Mesendoderm (in vitro differentiated cells): ENCODE measurements at places on chromosomes 5 and 9.

- no peak overlapping the region for H3K27ac ChIP-seq
- H3K4me1 ChIP-seq: no peaks in the 10 kb centered on the region
- H3K36me3 ChIP-seq: no peaks in the 10 kb centered on the region
- no peaks in the 10 kb centered on the region for H3K27me3 ChIP-seq
Measured at GRCh38 chr9:101635473-101635872, 40.7 kb upstream of the PPP3R2 start.

GRCh38 chr9:129486756-129487657 lies 133.9 kb downstream of the C9orf50 start:
- H3K27ac ChIP-seq: no peak overlapping the region
- H3K4me3 ChIP-seq: no peak overlapping the region
- no peaks in the 10 kb centered on the region for H3K36me3 ChIP-seq
- H3K4me1 ChIP-seq: peaks cover 18% of the 10 kb centered on the region
- H3K27me3 ChIP-seq: no peaks in the 10 kb centered on the region
- no peak for DNase-seq

DNA sequence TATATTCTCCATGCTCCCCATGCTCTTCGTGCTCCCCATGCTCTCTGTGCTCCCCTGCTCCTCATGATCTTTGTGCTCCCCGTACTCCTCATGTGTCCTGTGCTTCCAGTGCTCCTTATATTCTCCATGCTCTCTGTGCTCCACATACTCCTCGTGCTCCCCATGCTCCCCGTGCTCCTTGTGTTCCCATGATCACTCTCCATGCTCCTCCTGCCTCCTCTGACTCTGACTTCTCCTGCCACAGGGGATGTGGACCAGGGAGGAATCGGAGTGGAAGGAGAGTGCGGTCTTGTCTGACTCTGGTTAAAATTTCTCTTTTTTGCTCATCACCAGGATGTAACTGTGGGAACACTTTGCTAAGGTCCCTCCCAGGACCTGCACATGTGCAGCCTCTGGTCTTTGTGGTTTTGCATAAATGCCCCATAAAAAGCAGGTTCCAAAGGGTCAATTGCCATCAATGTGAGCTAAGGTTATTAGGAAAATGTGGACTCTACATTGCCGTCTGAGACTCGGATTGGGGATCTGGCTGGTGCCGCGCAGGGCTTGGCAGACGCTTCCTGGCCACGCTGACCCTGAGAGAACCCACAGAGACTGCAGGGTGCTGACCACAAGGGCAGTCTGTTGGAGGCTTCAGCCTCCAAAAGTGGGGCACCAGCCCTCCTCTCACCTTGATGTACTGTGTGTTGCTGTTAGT lies 52.5 kb downstream of the TRIP13 start:
- H3K27me3 ChIP-seq: no peaks in the 10 kb centered on the region
- no peaks in the 10 kb centered on the region for H3K4me1 ChIP-seq
- H3K27ac ChIP-seq: no peak overlapping the region
- no peak overlapping the region for H3K4me3 ChIP-seq
- H3K36me3 ChIP-seq: no peaks in the 10 kb centered on the region
- no peak for DNase-seq

- no peaks in the 10 kb centered on the region for H3K4me1 ChIP-seq
- DNase-seq: no peak
- no peak overlapping the region for H3K4me3 ChIP-seq
Measured at GRCh38 chr5:132782101-132782500, 5.1 kb upstream of the SEPTIN8 start.

GRCh38 chr9:93575796-93576257 lies 557 bp upstream of the PHF2 start:
- H3K4me3 ChIP-seq: peak overlapping the region; percentile 51
- peaks cover 5% of the 10 kb centered on the region for H3K4me1 ChIP-seq
- no peaks in the 10 kb centered on the region for H3K27me3 ChIP-seq
- no peaks in the 10 kb centered on the region for H3K36me3 ChIP-seq
- DNase-seq: peak; percentile 37

GRCh38 chr9:112278152-112278551 lies 55.3 kb downstream of the PTBP3 start:
- H3K27me3 ChIP-seq: no peaks in the 10 kb centered on the region
- no peaks in the 10 kb centered on the region for H3K4me1 ChIP-seq
- no peaks in the 10 kb centered on the region for H3K36me3 ChIP-seq
- H3K4me3 ChIP-seq: no peak overlapping the region

GRCh38 chr5:140240987-140241706 lies 61.8 kb downstream of the PFDN1 start:
- no peak overlapping the region for H3K4me3 ChIP-seq
- H3K36me3 ChIP-seq: no peaks in the 10 kb centered on the region
- no peaks in the 10 kb centered on the region for H3K27me3 ChIP-seq
- peaks cover 2% of the 10 kb centered on the region for H3K4me1 ChIP-seq
- DNase-seq: peak; percentile 91
- no peak overlapping the region for H3K27ac ChIP-seq

DNA sequence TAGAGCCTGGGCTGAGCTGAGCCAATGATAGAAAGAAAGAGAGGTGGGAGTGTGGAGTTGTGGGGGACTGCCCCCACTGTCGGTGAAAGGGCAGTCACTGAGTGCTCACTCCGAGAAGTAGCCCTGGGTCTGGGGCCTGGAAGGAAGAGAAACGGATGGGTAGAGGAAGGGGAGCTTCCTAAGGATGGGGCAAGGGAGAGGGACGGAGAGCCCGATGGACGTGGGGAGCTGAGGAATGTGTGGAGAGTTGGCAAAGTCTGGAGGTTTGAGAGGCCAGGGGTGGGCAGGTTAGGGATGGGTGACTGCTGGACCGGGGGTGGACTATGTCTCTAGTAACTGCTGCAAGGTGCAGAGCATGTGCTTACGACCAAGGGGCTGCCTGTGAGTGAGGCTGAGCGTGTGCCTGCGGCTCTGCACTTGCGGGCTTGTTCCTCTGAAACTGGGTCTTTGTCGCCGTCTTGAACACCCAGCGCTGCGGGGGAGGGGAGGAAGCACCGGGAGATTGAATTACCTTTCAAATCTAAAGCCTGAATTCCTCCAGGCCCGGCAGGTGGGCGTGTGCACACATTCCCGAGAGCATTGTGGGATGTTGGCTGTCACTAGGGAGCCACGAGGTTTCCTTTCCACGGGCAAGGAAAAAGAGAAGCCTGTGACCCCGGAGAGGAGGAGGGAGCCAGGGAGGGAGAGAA lies 76.4 kb upstream of the ARAP3 start:
- DNase-seq: peak; percentile 46
- peaks cover 6% of the 10 kb centered on the region for H3K27me3 ChIP-seq
- H3K27ac ChIP-seq: no peak overlapping the region
- H3K36me3 ChIP-seq: no peaks in the 10 kb centered on the region

GRCh38 chr9:112809351-112809848 lies 58.8 kb downstream of the SNX30 start:
- peaks cover 7% of the 10 kb centered on the region for H3K4me1 ChIP-seq
- no peak for DNase-seq
- H3K4me3 ChIP-seq: no peak overlapping the region
- H3K36me3 ChIP-seq: no peaks in the 10 kb centered on the region
- no peaks in the 10 kb centered on the region for H3K27me3 ChIP-seq
- H3K27ac ChIP-seq: no peak overlapping the region

DNA sequence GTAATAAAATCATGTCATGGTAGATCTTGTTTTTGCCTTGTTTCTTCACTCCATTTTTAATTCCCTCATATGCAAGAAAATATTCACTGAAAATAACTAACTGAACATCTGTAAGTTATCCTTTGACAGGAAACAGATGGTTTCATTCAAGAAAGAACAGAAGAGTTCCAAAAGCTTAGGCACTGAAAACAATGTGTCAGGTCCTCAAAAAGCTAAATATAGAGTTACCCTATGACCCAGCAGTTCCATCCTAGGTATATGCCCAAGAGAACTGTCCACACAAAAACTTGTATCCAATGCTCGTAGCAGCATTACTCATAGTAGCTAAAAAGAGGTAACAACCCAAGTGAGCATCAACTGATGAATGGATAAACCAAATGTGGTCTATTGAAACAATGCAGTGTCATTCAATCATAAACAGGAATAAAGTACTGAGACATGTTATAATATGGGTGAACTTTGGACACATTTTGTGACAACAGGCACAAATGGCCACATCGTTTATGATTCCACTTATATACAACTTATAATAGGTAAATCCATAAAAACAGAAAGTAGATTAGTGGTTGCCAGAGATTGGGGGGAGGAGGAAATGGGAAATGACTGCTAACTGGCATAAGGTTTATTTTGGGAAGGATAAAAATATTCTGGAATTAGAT lies 231.0 kb downstream of the FRMD3 start:
- H3K36me3 ChIP-seq: no peaks in the 10 kb centered on the region
- H3K4me3 ChIP-seq: no peak overlapping the region
- H3K27ac ChIP-seq: no peak overlapping the region
- H3K4me1 ChIP-seq: no peaks in the 10 kb centered on the region
- DNase-seq: no peak
- H3K27me3 ChIP-seq: no peaks in the 10 kb centered on the region

DNA sequence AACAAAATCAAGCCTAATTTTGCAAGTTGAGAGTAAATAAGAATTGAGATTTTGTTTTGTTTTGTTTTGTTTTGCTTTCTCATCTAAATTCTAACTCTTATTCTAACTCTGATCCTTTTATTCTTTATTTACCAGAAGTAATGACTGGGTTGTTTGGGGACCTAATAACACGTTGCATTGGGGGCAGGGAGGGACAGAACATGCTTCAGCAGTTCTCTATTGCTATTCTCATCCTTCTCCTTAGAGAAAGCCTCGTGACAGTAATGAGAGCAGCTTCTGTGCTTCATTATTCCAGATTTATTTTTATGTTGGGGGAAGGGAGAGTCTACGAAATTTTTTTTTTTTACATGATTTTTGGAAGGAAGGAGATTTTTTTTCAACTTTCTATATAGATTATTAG lies 21.1 kb downstream of the CPEB4 start:
- H3K4me3 ChIP-seq: no peak overlapping the region
- no peaks in the 10 kb centered on the region for H3K27me3 ChIP-seq
- H3K4me1 ChIP-seq: no peaks in the 10 kb centered on the region
- no peak for DNase-seq

DNA sequence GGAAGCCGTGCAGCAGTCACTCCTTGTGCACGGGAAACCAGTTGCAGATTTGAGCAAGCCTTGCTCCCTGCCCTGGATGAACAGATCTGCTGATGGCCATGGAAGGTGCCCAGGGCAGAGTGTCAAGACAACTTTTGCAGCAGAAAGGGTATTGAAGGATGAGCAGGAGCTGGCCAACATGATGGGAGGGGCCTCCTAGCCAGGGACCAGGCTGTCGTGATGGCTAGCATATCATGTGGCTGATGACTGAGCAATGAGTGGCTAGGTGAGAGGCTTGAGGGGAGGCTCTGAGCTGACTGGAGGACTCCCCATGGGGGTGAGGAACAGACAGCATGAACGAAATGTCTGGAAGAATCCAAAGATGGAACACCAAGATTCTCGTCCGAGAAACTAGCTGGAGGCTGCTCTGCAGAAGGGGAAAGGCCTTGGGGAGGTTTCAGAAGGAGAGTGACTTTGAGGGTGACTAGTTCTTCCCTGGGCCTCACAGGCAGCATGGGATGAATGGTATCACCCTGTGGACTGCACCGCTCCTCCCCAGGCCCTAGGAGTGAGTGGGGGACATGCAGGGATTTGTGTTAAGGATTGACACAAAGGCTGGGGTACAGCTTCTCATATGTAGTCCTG lies 18.5 kb downstream of the PPARGC1B start:
- H3K27me3 ChIP-seq: no peaks in the 10 kb centered on the region
- H3K36me3 ChIP-seq: no peaks in the 10 kb centered on the region
- no peaks in the 10 kb centered on the region for H3K4me1 ChIP-seq
- DNase-seq: no peak

GRCh38 chr9:103669296-103669695 lies 424.8 kb upstream of the SMC2 start:
- H3K27me3 ChIP-seq: no peaks in the 10 kb centered on the region
- no peaks in the 10 kb centered on the region for H3K4me1 ChIP-seq

- H3K36me3 ChIP-seq: no peaks in the 10 kb centered on the region
- no peak for DNase-seq
- H3K27me3 ChIP-seq: no peaks in the 10 kb centered on the region
Measured at GRCh38 chr5:174801798-174802197, 77.4 kb downstream of the MSX2 start.

GRCh38 chr5:72452515-72453245 lies 54.5 kb downstream of the ZNF366 start:
- H3K27me3 ChIP-seq: no peaks in the 10 kb centered on the region
- no peak overlapping the region for H3K4me3 ChIP-seq
- H3K27ac ChIP-seq: no peak overlapping the region
- peak; percentile 52 for DNase-seq
- H3K36me3 ChIP-seq: no peaks in the 10 kb centered on the region

DNA sequence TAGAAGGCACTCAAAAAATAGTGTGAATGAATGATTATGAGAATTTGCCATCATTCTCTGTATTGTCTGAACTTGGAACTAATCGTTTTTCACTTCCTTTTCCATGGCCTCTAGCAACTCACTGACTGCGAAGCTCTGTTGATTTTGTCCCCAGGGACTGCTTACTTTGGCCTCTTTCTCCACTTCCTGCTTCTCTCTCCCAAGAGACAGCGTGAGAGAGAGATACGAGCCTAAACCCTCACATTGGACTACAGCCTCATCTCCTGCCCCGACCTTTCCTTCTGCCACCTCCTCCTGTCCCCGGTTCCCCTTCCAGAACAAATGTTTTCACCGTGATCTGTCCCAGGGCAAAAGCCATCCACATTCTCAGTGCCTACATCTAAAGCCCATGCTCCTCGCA lies 300.8 kb upstream of the PANK3 start:
- no peak overlapping the region for H3K27ac ChIP-seq
- H3K27me3 ChIP-seq: no peaks in the 10 kb centered on the region
- H3K36me3 ChIP-seq: no peaks in the 10 kb centered on the region
- H3K4me3 ChIP-seq: no peak overlapping the region
- H3K4me1 ChIP-seq: no peaks in the 10 kb centered on the region
- DNase-seq: no peak

DNA sequence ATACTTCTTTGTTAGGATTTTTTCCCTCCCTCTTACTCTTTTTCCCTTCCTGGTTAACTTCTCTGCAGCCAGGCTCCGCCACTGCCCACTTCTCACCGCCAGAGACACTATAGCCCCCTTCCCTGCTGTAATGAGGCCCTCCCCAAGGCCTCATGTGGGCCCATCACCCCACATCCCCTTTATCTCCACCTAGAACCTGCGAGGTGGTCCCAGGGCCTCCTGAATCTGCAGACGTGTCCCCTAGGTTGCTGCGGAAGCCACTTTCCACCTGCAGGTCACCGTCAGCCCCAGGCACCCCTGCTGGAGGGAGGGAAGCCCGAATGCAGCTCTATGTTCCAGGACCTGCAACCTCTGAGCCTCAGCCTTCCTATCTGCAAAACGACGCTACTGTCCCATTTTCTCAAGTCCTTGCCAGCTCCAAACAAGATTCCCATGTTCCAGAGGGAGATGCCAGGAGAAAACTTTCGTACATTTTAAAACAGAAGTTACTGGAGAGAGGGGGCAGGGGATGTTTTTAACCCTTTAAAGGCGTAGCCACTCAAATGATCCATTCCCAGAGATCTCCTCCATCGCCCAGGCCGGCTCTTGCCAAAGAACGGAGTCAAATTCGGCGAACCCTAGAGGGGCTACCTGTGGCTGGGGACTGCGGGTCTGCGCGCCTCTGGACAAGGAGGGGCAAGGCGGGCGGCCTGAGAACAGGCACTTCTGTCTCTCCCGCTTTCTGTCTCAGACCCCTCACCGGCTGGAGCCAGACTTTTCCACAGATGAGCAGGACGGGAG lies 929 bp downstream of the SH3PXD2B start:
- DNase-seq: peak; percentile 92
- H3K27ac ChIP-seq: peak overlapping the region; percentile 26
- H3K4me3 ChIP-seq: peak overlapping the region; percentile 88
- peaks cover 9% of the 10 kb centered on the region for H3K4me1 ChIP-seq
- H3K36me3 ChIP-seq: no peaks in the 10 kb centered on the region
- H3K27me3 ChIP-seq: no peaks in the 10 kb centered on the region
